ENCODE measurements at places on chromosomes 13 and 19.

DNA sequence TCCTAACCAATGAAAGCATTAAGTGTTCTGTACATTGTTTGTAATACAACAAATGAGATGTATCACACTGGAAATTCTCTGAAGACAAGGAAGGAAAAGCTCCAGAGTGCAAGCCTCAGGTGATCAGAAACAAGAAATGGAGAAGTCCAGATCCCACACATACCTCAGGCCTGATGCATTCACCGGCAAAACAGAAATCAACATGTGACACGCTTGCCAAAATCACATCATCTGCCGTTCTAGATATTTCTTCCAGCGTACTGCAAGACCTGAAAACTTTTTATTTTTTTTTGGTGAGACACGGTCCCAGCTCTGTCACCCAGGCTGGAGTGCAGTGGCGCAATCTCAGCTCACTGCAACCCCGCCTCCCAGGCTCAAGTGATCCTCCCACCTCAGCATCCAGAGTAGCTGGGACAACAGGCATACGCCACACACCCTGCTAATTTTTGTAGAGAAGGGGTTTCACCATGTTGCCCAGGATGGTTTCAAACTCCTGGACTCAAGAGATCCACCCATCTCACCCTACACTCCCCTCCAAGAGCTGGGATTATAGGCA lies 48.6 kb downstream of the FOXO1 start:
- DNase-seq, result no peak

GRCh38 chr13:101523154-101524131 lies 71.0 kb downstream of the ITGBL1 start:
- no peak for DNase-seq

DNA sequence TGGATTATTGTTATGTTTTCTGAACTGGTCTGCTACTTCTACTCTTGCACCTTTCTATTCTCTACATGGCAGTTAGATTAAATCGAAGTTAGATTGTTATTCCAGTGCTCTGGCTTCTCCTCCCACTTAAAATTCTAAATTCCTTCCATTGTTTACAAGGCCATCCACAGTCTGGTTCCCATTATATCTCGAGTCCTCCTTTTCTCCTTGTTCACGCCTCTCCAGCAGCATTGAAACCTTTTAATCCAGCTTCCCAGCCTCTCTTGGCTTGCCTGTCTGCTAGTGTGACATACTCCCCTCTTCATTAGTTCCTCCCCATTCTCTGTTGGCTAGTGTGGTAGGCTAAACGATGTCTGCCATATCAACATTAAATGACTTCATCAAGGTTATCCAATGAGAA lies 54.5 kb downstream of the DNAJC15 start:
- DNase-seq, result peak; percentile 62

- DNase-seq, result no peak
Measured at GRCh38 chr19:17862711-17863519, 3.2 kb downstream of the RPL18A start.

DNA sequence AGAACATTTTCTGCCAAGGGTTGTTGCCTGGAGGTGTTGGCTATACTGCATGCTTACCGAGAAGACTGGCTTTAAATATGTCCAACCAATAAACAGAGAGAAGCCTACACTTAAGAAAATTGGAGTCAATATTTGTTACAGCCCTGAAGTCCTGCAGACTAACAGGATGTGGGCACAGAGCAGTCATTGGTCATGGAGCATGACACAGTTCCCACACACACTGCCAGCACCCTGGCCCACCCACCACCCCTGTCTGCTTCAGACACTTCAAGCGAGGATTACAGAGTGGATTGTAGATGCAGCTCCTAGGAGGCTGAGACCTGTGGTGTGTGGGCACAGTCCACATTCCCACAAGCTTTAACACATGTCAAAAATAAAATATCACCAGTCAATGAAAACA lies 21.0 kb upstream of the SERP2 start:
- no peak for DNase-seq

GRCh38 chr13:77502104-77502720 lies 33.3 kb upstream of the SCEL start:
- no peak for DNase-seq

DNA sequence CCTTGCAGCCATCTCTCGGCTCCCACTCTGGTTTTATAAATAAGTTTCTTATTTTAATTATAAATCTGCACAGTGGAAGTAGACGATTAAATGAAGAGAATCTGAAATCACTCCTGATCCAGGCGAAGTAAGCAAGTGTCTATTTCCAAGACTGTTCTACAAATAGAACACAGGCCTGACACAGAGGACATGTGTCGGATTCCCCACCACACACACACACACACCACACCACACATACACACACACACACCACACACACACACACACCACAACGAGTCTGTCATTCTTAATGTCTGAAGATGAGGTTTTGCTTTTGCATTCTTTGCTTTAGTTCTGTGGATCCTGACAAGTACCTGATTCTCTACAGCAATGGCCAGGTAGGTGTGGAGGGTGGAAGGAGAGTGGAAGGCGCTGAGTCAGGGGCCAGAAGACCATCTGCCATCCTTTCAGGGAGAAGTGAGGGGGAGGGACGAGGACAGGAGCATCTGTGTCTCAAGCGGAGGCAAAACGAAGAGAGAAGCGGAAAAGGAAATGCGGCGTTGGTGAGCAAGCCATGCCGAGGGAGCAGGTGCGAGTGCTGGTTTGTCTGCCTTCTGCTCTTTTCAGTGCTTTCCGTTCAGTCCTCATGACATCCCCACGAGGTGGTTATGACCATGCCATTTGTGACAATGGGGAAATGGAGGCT lies 110.2 kb downstream of the TEX26 start:
- DNase-seq, result no peak

DNA sequence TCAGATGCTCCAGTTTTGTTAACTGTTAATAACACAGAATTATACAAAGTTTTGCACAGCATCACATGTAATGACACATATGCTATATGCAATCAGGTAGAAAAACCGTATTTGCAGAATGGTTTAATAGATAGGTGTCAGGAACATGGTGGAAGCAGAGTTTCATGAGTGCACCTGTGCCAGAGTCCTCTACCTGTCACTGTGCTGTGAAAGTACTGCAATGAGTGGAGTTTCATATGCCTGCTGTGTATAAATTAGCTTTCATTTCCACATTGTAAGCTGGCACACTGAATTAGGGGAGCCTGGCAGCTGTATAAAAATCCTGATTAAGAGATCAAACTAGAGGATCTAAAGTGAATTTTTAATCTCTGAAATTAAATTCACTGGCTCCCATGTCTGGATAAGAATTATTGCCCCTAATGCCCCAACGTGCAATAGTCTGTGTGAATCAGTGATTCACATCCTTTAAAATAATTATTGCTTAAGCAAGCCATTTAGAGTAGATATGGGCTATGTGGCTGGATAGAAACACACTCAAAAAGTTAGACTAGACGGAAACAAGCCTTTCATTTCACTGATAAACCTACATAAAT lies 8.5 kb upstream of the EEF1AKMT1 start:
- DNase-seq, result no peak

DNA sequence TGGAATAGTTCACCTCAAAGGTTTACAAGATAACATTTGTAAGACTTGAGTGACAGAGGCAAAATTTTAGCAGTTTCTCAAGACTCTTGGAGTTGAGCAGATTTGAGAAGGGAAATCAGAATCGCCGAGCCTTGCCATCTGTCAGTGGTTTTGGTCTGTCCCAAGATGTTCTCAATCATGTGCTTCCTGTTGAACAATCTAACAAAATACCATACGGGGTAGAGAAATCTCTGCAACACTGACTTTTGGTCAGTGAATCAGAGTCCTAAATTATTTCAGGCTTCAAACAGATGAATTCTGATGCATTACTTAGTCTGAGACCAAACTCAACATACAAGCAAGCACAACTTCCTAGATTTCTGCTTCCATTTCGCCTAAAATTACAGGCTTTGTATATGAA lies 3.8 kb downstream of the KCTD12 start:
- no peak for DNase-seq

- no peak for DNase-seq
Measured at GRCh38 chr13:49527123-49527522, 31.4 kb downstream of the PHF11 start.

GRCh38 chr13:98582947-98583346 lies 6.0 kb upstream of the STK24 start:
- DNase-seq, result no peak

GRCh38 chr19:34409189-34410164 lies 5.3 kb downstream of the PDCD2L start:
- DNase-seq, result no peak

- DNase-seq, result no peak
Measured at GRCh38 chr13:21971662-21972621, 301.1 kb downstream of the FGF9 start.

DNA sequence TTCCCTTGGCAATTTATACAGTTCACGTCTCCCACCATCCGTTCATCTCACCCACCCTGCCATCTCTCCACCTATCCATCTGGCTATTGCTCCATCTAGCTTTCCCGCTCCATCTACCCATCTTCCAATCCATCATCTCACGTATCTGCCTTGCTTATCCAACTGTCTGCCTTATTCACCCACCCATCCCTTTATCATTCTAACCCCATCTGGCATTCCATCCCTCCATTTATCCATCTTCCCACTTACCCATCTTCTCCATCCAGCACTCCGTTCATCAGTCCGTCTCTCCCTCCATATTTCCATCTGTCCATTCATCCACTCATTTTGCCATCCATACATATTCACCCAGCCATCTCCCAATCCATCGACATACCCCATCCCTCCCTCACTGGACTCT lies 10.0 kb downstream of the RPS16 start:
- no peak for DNase-seq

GRCh38 chr13:103190841-103191240 lies 124.6 kb upstream of the SLC10A2 start:
- DNase-seq, result no peak

GRCh38 chr13:34627509-34628208 lies 314.4 kb upstream of the NBEA start:
- peak; percentile 64 for DNase-seq

DNA sequence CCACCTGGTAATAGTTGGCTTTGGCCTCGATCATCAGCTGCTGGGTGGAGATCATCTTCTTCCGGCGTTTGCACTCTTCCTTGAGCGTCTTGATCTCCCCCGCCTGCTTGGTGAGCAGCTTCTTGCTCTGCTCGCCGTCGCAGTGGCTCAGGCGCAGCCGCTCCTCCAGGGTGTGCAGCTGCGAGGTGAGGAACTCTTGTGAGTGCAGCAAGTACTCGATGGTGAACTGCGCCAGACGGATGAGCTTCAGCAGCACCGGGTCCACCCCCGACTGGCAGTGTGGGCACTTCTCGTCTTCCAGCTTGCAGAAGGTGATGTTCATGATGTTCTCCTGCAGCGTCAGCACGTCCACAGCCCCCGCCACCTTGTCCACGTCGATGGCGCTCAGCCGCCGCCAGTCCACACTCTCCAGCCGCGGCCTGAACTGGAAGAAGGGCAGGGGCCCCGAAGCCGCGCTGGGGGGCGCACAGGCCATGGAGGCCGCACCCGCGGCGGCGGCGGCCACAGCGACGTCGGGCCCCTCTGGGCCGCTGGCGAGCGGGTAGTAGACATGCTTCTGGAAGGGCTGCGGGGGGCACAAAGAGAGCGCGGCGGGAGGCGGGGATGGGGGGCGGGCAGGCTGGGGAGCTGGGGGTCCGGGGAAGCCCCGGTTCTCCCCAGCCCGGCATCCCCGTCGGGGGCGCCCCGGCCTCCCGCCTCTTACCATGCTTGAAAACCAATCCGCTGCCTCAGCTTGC lies 3.0 kb downstream of the DZIP1 start:
- DNase-seq, result peak; percentile 74

GRCh38 chr19:50819636-50820035 lies 4.0 kb downstream of the KLK1 start:
- DNase-seq, result peak; percentile 62

DNA sequence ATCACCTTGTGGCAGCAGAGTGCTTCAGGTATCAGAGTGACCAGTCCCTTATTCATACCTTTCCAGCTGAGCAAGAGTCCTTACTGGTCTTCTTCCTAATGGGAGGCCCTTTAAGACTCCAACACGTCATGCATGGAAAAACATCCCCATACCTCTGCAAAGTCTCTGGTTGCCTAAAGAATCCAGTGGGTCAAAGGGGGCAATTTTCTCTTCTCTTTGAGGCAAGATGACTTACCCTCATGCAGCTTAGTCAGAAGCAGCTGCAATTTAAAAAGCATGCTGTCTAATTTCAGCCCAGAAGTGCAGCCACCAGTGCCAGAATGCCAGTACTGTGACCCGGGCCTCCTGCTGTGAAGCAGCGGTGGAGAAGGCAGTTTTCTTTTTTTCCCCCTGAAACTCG lies 18.7 kb downstream of the PPP5C start:
- peak; percentile 33 for DNase-seq

GRCh38 chr13:97723655-97724054 lies 229.8 kb upstream of the IPO5 start:
- no peak for DNase-seq

DNA sequence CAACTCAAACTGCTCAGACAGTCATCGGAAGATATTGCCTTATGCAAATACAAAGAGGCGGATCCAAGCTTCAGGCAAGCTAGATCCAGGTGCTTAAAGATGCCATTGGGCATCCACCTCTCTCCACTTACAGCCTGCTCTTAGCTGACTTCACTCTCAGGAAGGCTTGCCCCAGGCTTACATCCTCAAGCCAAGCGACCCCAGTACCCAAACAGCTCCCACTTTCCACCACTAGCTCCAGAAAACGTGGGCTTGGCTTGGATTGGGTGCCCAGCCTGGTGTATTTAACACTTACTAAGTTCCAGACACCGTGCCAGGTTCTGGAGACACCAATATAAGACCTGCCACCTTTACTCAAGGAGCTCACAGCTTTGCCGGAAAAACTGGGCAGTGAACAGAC lies 142.1 kb upstream of the VSTM2B start:
- DNase-seq, result peak; percentile 26

- no peak for DNase-seq
Measured at GRCh38 chr19:43847246-43847645, 20.1 kb downstream of the ZNF283 start.

- DNase-seq, result no peak
Measured at GRCh38 chr13:20519875-20520274, 5.8 kb downstream of the CRYL1 start.
